A549 treated with CORT108297 at 1 μM for 4 hours (cell line): ENCODE measurements at places on chromosomes 6 and 20. TPM values are rescaled to one million over a fixed set of nuclear protein-coding genes. Genes with fewer than 3 reads are reported as not detected.

LGSN gene
- total RNA-seq: 2.6 to 3.7 TPM (median 3.3 TPM) in 5 replicates

OTOR gene
- not detected in 5 replicates for total RNA-seq

SSTR4 gene
- 0.06 to 0.15 TPM (median 0.09 TPM) in 4 of 5 replicates, not detected in the other for total RNA-seq

BPIFB1 gene
- total RNA-seq: 0.07 to 0.22 TPM (median 0.14 TPM) in 3 of 5 replicates, not detected in the others

ZNF391 gene
- total RNA-seq: 0.23 to 0.30 TPM (median 0.26 TPM) in 5 replicates

ZC2HC1B gene
- total RNA-seq: not detected in 5 replicates

OOEP gene
- total RNA-seq: not detected in 5 replicates

RNF182 gene
- total RNA-seq: 2.7 to 3.5 TPM (median 3.1 TPM) in 5 replicates

PAX1 gene
- total RNA-seq: 0.03 to 0.10 TPM (median 0.05 TPM) in 3 of 5 replicates, not detected in the others

LPA gene
- total RNA-seq: 0.01 to 0.06 TPM (median 0.02 TPM) in 3 of 5 replicates, not detected in the others

APOM gene
- 2.9 to 4.1 TPM (median 3.0 TPM) in 5 replicates for total RNA-seq

NHLRC1 gene
- 1.4 to 2.3 TPM (median 1.9 TPM) in 5 replicates for total RNA-seq

MUC21 gene
- not detected in 5 replicates for total RNA-seq

RBL1 gene
- 8.8 to 10.7 TPM (median 9.6 TPM) in 5 replicates for total RNA-seq

SFTA2 gene
- total RNA-seq: not detected in 5 replicates

SPATS1 gene
- not detected in 5 replicates for total RNA-seq

E2F1 gene
- 22.0 to 33.5 TPM (median 30.9 TPM) in 5 replicates for total RNA-seq

LAMA4 gene
- total RNA-seq: 1.5 to 2.0 TPM (median 1.7 TPM) in 5 replicates

LATS1 gene
- total RNA-seq: 5.2 to 8.1 TPM (median 7.4 TPM) in 5 replicates

PTGIS gene
- 0.04 to 0.09 TPM (median 0.07 TPM) in 3 of 5 replicates, not detected in the others for total RNA-seq

GSTA3 gene
- not detected in 5 replicates for total RNA-seq

CLDN20 gene
- total RNA-seq: not detected in 5 replicates

CRISP3 gene
- not detected in 5 replicates for total RNA-seq

LTB gene
- 0.22 to 0.38 TPM (median 0.33 TPM) in 5 replicates for total RNA-seq

REM1 gene
- 0.12 to 0.23 TPM (median 0.13 TPM) in 5 replicates for total RNA-seq

LHFPL5 gene
- total RNA-seq: 0.20 to 0.23 TPM in 2 of 5 replicates, not detected in the others

TFAP2D gene
- total RNA-seq: not detected in 5 replicates

OPRM1 gene
- total RNA-seq: not detected in 5 replicates

CST8 gene
- not detected in 5 replicates for total RNA-seq

TRIM31 gene
- 1.0 to 1.8 TPM (median 1.3 TPM) in 5 replicates for total RNA-seq

CAGE1 gene
- total RNA-seq: 0.03 TPM in 2 of 5 replicates, not detected in the others

CDC25B gene
- total RNA-seq: 188 to 231 TPM (median 225 TPM) in 5 replicates

MATN4 gene
- 0.06 to 0.14 TPM (median 0.12 TPM) in 5 replicates for total RNA-seq

BCAS1 gene
- total RNA-seq: 0.45 to 0.65 TPM (median 0.60 TPM) in 5 replicates

IMPG1 gene
- not detected in 5 replicates for total RNA-seq
